Stimulated activated CD4-positive, alpha-beta T cell treated with anti-CD3 and anti-CD28 coated beads, Interleukin-1b, Interleukin-23, amount 100 ng/mL, for 24 hours (primary cell): ENCODE measurements at places on chromosomes 16 and 17.
A peak's percentile ranks its signal among the peaks of the same experiment; 100 is the strongest.

- no peak for DNase-seq
These were observed 1.2 kb downstream of the TRIM65 start for GRCh38 chr17:75895370-75896155.

DNA sequence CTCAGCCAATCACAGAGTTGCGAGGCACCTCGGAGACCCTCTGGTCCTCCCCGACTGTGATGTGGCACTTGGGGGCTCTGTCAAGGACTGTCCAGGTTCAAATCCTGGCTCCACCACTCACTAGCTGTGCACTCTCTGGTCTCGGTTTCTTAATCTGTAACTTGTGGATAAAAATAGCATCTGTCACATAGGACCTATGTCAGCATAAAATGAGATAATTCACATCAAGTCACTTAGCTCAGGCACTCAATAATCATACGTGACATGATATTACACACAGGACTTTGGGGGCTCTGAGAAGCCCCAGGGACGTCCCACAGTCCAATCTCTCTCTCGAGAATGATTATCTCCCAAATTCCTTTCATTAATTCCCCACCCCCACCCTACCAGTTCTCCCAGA lies 166.4 kb downstream of the COPRS start:
- DNase-seq = no peak

GRCh38 chr17:31715446-31715845 lies 143.6 kb downstream of the COPRS start:
- no peak for DNase-seq

DNA sequence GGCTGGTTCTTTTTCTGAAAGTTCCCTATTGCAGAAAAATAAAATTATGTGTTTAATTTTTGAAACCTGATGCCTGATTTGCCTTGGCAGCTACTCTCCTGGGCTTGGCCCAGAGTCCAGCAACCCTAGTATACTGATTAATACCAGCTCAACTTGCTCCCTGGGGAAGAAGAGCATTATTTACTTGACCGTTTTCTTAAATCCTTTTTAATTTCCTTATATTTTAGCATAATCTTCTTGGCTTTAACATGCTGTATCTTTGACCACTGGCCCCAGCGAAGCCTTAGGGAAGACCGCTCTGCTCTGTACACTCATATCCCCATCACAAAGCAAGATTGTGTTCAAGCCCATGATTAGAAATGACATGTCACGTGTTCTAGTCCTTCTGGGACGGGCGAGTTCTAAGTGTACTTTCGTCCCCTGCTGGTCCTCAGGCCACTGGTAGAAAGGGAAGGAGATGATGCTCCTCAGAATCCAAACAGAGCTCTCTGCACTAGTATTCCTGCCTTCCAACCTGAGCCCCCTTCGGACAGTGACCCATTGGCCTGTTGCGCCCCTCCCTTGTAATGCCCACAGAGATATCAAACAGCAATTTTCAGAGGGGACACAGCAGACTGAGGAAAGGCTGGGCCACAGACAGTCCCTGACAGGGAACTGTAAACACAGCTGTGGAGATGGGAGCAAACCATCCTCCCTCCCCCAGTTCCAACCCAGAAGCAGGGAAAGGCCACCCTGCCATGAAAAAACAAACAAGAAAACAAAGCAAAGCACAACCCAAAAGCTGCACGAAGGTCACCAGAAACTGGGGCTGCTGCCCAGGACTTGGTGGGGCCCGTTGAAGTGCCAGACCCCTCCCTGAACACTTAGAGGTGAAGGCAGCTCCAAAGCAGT lies 4.3 kb upstream of the EZH1 start:
- DNase-seq = no peak

DNA sequence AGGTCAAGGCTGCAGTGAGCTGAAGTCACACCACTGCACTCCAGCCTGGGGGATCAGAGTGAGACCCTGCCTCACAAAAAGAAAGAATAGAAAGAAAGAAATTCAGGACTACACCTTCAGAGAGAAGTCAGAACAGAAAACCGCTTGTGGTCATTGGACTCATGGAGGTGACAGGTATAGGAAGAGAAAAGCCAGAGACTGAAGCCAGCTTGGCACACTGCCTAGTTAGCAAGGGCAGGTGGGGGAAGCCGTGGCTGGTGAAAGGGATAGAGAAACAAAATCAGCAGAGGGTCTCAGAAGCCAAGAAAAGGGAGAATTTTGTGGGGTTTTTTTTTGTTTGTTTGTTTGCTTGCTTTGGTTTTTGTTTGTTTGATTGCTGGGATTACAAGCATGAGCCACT lies 32.9 kb upstream of the SKAP1 start:
- no peak for DNase-seq

DNA sequence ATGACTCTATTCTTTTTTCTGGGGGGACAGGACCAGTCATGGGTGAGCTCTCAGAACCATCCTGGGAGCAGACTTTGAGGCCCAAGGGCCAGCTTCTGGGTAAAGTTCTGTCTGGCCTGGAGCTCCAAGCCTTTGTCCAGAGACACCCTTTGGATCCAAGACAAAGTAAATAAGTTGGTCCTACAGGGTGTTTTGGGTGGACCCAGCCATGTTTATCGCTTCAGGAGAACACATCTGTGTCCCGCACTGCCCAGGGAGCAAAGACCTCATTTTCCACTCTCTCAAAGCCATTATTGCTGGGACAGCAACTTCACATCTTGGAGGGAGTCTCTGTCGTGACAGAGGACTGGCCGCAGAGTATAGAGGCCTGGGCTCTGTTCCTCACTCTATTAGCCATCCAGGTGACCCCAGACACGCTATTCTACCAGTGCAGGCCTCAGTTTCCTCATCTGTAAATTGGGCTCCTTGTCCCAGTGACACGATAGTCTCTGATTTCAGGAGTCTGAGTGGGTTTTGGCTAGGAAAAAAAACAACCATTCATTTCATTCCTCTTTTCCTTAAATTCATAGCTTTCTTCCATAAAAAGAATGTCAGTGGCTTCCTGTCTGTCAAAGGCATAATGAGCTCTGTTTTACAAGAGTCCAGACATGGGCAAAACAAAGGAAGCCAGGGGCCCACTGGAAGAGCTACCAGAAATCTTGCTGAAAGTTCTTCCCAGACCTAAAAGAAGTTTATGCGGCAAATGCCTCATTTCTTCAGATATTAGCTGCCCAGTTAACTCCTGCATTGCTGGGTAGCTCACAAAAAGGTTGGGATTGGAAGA lies 62.4 kb downstream of the PECAM1 start:
- DNase-seq = no peak

DNA sequence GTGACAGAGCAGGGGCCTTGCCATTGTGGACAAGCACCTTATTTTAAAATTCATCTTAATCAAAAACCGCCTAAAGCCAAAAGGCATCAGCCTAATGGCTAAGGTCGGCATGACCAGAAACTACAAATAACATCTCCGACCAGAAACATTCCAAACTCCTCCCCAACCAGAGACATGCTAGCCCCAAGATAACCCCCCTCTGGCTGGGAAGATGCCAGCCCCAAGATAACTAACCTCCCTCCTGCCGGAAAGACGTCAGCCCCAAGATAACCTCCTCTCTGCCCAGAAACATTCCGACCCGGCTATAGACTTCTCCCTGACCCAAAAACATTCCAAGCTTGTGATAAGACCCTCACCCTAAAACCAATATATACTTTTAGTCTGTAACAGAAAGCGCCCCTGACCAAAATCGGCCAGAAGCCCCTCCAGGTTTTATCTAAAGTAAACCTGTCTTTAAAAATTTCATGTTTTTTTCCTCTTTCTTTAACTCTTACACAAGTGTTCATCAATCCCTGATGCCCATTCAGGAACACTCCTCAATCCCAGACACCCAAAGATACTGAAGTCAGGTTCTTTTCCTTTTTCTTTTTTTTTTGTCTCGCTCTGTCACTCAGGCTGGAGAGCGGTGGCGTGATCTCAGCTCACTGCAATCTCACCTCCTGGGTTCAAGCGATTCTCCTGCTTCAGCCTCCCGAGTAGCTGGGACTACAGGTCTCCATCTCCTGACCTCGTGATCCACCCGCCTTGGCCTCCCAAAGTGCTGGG lies 32.7 kb downstream of the TLE7 start:
- DNase-seq = no peak

DNA sequence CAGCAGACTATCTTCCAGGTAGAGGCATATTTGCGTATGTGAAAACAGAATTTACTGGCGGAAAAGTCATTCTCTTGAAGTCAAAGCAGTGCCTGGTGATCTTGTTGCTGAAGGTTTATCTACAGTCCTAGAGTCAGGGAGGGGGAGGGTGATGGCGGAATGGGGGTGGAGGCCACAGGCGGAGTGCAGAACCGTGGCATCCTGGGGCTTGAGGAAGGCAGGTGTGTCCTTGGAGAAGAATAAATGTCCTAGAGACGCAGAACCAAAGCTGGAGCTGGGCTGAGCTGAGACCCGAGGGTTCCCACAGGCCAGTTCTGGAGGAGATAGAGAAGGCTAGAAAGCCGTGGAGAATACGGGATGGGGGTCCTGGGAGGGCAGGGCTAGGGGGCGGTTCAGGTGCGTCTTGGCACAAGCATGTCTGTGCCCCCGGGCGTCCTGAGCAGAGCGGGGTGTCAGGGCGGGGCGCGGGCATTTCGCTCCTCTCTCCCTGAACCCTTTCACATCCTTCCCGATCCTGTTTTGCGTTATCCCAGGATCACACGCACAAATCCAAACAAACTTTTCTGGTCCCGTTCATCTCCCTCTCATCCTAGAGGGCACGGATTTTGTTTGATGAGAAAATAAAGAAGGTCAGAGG lies 76.9 kb upstream of the CREBBP start:
- no peak for DNase-seq

DNA sequence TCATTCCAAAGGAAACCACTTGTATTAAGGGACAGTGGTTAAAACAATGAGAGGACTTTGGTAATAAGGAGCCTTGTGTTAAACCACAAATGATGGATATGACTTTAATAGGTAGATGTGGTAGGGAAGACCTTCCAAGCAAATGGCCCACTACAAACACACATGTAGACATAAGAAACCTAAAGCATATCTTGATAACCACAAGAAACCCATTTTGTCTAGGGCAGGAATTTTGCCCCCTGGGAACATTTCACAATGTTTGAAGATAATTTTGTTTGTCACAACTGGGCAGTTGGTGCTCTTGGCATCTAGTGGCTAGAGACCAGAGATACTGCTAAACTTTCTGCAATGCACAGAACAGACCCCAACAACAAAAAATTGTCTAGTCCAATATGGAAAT lies 25.8 kb downstream of the KCNJ2 start:
- no peak for DNase-seq

DNA sequence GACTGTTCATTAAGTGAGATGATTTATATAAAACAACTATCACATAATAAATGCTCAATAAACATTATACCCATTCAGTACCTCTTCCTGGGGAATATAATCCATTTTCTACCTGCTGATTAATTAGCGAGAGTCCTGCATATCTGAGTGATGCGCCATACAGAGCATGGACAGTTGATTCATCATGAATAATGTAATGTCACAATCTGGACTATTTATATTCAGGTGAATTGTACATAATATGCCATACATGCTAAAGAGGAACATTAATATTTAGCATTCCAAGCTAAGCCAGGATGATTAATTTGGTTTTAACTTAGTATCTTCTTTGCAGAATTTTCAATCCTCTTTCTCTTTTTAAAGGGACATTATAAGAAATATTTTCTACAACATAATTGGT lies 362.0 kb upstream of the XYLT1 start:
- no peak for DNase-seq

DNA sequence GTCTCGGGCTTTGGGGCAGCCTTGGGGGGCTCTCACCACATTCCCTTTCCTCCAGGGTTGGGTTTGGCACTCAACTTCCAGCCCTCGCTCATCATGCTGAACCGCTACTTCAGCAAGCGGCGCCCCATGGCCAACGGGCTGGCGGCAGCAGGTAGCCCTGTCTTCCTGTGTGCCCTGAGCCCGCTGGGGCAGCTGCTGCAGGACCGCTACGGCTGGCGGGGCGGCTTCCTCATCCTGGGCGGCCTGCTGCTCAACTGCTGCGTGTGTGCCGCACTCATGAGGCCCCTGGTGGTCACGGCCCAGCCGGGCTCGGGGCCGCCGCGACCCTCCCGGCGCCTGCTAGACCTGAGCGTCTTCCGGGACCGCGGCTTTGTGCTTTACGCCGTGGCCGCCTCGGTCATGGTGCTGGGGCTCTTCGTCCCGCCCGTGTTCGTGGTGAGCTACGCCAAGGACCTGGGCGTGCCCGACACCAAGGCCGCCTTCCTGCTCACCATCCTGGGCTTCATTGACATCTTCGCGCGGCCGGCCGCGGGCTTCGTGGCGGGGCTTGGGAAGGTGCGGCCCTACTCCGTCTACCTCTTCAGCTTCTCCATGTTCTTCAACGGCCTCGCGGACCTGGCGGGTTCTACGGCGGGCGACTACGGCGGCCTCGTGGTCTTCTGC lies 8.4 kb downstream of the SLC16A3 start:
- no peak for DNase-seq

DNA sequence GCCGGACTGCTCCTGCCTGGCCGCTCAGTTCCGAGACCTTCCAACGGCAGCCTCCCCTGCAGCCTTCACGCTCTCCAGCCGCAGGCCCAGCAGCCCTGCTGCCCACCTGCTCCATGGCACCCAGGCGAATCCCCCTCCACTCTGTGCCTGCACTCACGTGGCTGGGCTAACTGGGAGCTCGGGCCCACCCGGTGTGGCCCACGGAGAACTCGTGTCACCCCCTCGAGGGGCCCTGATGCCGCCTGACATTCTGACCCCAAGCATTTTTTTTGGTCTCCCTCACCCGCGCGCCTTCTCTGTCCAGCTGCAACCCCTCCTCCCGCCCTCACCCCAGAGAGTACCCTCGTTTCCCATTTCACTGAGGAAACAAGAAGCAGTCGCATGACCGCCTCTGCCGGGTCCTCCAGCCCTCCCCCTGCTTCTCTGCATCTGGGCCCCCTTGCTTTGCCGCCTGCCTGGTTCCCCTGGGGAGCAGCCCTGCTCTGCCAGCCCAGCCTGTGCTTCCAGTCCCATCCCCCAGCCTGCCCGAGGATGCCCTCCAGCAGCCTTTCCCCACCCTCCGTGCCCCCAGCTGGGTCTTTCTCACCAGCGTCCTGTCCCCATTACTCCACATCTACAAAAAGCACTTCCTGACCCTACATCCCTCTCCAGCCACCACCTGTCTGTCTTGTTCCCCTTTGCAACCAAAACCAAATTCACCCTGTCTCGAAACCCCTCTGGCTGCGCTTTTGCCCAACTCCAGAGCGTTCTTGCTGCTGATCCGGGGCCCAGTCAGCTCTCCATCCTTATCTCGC lies 146.4 kb upstream of the CHMP6 start:
- DNase-seq = no peak

GRCh38 chr16:30921748-30922419 lies 1.5 kb upstream of the FBXL19 start:
- peak; percentile 72 for DNase-seq

GRCh38 chr16:89355686-89356085 lies 134.7 kb downstream of the ANKRD11 start:
- no peak for DNase-seq

DNA sequence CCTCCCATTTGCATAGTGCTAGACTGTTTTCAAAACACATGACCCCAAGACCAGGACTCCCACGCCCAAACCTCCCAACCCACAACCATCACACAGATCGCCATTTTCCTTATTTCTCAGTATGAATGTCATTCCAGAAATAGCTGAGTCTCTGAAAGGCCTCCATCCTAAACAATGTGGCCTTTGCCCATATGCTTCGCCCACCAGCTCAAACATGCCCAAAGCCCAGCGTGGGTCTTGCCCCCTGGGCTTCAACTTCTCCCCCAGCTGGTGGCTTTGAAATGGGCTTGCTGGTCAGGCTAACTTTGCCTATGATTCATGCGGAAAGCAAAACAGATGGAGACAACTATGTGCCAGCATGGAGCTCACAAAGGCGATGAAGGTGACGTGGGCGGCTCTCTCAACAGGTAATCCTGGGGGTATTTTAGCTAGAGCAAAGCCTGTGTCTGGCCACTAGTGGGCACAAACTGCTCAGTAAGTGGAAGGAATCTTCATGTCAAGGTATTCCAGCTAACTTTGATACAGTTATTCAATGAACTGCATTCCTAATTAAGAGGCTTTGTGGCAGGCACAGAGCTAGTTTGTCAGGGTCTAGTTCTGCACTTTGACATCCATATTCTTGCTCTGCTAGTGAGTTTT lies 17.1 kb downstream of the PMP22 start:
- DNase-seq = no peak
